Adipocyte (in vitro differentiated cells): ENCODE measurements at places on chromosomes 6 and 20.

DNA sequence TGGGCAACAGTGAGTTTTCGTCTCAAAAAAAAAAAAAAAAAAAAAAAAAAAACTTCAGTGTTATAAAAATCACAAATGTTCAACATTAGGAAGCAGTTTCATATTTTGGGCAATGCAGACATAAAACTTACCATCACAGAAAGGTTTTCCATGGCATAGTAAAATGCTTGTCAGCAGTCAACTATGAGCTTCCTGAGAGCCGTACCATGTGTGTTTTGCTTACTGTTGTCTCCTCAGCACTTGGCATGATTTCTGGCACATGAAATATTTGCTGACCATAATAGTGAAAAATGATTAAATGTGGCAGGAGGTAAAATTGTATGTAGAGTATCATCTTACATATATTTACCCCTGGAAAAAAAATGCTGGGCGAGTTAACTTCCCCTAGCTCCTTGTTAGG is 237.5 kb upstream of the SLC35B3 start:
- DNase-seq: no peak

GRCh38 chr6:42339991-42340401 is 111.7 kb downstream of the TRERF1 start:
- DNase-seq: no peak

DNA sequence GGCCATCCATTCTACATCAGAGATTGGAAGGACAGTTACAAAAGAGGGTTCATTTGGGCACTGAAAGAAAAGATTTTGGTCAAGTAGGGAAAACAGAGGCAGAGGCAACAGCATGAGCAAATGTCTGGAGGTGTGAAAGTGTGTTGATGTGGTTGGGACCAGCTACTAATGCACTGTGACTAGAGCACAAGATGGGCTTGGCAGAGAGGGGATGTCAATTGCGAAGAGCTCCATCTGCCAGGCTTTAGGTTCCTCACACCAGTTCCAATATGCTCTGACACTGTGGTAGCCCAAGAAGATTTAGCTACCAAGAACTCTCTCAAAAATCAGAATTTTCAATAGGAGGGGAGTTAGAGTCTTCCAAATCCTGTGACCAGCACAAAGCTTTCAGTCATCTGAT is 42.1 kb downstream of the TRAF3IP2 start:
- no peak for DNase-seq

GRCh38 chr20:64056889-64057627 is 5.9 kb upstream of the TCEA2 start:
- no peak for DNase-seq

- DNase-seq: peak; percentile 7
Observed at GRCh38 chr6:23534351-23534750, 591.7 kb upstream of the NRSN1 start.

DNA sequence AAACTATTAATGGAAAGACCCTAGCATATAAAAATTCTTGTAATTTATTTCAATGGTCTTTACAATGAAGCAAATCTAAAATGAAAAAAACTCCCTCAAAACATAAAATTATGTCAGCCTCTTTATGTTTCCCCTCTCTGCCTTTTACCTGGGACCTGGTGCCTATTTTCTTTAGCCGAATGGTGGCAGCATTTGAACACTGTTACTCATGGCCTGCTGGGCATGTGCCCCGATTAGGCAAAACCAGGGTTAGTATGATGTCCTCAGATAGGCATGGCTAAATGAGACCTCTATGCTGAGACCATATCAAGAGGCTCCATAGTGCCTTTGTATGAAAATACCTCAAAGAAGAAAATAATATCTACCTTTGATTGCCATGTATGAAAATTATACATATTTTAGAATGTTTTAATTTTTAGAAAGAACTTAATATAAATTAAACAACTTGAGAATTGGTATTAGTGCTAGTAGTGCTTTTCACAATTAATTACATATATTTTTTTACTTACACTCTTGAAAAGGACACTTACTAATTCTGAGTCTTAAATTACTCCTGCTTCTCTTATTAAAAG is 22.5 kb upstream of the C6orf58 start:
- peak; percentile 58 for DNase-seq
